ENCODE measurements at places on chromosomes 4 and X. TPM values are rescaled to one million over a fixed set of nuclear protein-coding genes. Genes with fewer than 3 reads are reported as not detected.

DNA sequence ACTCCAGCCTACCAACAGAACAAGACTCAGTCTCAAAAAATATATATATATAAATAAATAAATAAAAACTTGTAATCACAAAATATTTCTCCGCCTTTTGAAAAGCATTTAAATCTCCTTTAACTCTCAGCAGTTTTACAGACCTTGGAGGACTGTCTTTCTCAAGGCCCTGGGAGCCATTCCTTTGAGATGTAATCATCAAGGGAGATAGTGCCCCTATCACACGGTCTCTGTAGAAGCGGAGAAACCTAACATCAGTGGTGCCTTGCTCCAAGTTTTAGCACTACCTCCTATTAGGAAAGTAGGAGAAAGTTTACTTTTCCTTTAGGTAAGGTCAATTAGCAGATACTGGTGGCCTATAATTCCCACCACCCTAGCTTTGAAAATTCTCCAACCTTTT lies 58.5 kb downstream of the ANTXR2 start:
- peaks cover 7% of the 10 kb centered on the region for H3K36me3 ChIP-seq
- peaks cover 5% of the 10 kb centered on the region for H3K4me1 ChIP-seq
- no peaks in the 10 kb centered on the region for H3K27me3 ChIP-seq

SSX1 gene
- total RNA-seq: not detected

DNA sequence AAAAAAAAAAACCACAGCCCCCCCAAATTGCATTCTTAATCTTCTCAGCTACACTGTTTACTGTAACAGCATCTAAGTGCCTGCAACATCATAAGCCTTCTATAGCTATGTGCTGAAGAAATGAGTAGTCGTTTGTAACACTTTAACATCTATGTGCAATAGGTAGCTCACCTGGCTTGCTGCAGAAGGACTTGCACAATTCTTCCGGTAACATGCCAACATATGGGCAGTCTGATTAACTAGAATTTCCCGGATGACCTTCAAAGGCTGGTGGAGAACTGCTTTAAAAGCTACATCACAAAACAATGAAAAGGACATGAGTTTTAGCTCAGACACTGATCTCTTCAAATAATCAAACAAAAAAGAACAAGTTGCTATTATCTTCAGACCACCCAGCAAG lies 52.9 kb downstream of the METTL14 start:
- H3K4me3 ChIP-seq: no peak overlapping the region
- no peaks in the 10 kb centered on the region for H3K27me3 ChIP-seq
- no peaks in the 10 kb centered on the region for H3K4me1 ChIP-seq
- peaks cover 23% of the 10 kb centered on the region for H3K36me3 ChIP-seq

DNA sequence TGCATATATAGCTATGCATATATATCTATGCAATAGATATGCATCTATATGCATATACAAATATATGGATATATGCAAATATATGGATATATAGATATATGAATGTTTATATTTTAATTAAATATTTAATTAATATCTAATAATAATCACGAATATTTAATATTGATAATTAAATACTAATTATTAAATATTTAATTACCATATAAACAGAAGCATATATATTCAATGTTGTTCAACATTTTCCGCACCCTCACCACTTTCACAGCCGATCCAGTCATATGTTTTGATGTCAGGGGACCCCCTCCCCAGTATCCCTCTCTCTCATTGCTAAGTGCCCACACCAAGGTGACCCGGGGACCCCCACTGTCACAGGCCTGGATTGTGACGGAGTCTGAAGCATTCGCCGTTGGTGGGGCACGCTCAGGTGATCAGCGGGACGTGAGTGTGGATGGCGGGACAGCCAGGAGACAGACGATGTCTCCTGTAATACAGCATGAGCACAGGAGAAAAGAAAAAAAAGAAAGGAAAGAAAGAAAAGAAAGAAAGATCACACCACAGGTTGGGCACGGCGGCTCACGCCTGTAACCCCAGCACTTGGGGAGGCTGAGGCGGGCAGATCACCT lies 199.7 kb downstream of the CRLF2 start:
- DNase-seq: no peak
- no peaks in the 10 kb centered on the region for H3K36me3 ChIP-seq
- no peak overlapping the region for H3K27ac ChIP-seq
- H3K27me3 ChIP-seq: no peaks in the 10 kb centered on the region
- no peak overlapping the region for H3K4me3 ChIP-seq

RNF175 gene
- 1.4 TPM for total RNA-seq

DNA sequence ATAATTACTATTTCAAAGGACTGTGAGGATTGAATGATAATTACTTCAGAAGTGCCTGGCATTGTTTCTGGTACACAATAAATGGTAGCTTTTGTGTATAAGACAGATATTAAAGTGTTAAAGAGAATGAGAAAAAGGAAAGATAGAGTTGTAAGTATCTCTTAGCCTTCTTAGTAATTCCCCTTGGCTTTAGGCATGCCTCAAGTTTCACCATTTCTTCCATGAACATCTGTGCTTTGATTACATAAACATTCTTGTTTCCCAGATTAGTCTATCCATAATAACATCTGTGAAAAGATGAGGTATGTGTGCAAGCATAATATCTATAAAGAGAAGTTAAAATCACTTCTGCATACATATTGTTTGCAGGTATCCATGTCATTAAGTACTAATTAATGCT lies 230.9 kb upstream of the TEX13A start:
- no peak overlapping the region for H3K4me3 ChIP-seq
- no peaks in the 10 kb centered on the region for H3K4me1 ChIP-seq
- H3K36me3 ChIP-seq: no peaks in the 10 kb centered on the region
- no peak overlapping the region for H3K27ac ChIP-seq

NPFFR2 gene
- total RNA-seq: not detected

- no peak overlapping the region for H3K4me3 ChIP-seq
- no peaks in the 10 kb centered on the region for H3K27me3 ChIP-seq
These were observed 329.9 kb downstream of the TECRL start for GRCh38 chr4:64079316-64079715.

DNA sequence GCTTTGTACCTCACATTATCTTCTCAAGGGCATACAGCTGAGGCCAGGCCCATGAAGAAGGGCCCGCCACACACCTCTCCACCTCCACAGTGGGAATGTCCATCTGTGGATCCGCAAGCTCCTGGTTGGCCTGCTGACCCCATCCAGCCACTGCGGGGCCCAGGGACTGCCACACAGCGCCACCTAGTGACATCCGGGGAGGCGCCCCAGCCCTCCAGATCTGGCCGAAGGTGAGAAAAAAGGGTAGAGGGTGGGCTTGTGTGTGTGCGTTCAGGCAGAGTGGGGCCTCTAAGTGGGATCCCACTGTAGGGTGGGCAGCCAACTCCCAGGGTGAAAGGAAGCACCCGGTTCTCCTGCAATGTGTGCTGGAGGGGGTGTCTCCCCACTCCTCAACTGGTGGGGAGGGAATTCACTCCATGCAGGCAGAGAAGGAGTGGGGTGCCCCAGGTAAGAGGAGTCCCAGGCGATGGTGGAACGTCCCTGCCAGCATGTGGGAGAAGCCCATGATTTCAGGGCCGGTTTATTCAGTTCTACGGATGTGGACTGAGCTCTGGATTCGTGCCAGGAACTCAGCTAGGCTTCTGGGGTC lies 117.3 kb downstream of the ENPP6 start:
- no peak overlapping the region for H3K4me3 ChIP-seq
- no peak overlapping the region for H3K27ac ChIP-seq
- no peaks in the 10 kb centered on the region for H3K4me1 ChIP-seq
- H3K27me3 ChIP-seq: peaks cover 13% of the 10 kb centered on the region

ADGRL3 gene
- not detected for total RNA-seq

DGKQ gene
- total RNA-seq: 10.8 TPM

SSX4 gene
- not detected for total RNA-seq

LRCH2 gene
- not detected for total RNA-seq

TMSB15A gene
- total RNA-seq: 2.1 TPM

Measured in activated naive CD4-positive, alpha-beta T cell treated with anti-CD3 and anti-CD28 coated beads for 36 hours (primary cell).